ENCODE measurements at places on chromosomes 4 and X.

- DNase-seq = no peak
Measured at GRCh38 chrX:17750436-17750835, 13.1 kb downstream of the SCML1 start.

DNA sequence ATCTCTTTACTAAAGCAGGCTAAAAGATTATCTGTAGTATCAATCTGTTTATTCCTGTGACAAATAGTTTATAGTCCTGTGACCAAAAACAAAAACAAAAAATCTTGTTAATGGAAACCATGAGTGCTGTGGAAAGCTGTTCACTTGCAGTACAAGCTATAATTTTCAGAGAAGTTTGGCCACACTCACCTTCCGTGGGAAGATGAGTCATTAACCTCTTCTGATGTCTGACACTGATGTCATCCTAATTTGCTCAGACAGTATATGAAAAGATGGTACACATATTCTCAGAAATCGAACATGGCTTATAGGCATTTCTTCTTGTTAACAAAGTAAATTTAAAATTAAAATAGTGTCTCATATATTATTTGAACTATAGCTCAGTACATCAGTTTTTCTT is 19.9 kb upstream of the ENPP6 start:
- DNase-seq = no peak

DNA sequence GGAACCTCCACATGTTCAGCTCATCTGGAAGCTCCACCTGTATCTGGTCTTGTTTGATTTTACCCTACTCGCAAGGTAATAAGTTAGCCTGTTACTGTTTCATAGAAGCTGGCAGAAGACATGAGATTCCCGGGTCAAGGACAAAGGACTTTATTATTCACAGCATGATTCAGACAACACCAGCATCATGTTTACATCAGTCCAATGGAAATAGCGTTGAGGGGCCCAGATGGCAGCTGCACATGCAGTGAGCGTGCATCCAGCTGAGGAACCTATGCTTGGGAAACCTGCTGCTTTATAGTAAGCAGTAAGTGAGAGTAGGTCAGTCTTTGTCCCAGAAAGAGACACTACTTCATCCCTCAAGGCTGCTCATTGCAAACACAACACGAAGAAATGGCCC is 19.8 kb downstream of the TSPAN5 start:
- no peak for DNase-seq

DNA sequence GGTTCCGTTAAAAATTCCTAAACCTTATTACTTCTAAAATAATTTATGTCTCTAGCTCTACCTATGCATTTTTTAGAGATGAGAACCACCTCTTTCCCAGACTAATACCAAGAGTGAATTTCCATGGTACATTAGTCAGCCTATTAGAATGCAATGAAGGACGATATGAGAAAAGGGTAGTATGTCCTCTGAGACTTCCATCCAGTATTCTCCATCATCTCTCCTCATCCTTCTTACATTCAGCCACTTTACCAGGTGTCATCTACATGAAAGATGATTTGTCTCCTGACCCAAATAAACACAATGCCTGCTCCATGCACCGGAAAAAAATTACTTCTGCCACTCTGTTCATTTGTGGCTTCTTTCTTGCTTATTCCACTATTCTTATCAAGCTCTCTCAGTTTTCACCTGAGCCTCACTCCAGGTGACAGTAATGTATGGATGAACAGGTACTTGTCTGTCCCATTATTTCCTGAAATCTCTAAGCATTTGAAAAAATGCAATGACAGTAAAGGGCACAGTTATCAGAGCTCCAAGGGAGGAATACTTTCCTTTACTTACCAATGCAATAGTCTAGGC is 97.9 kb downstream of the MAB21L2 start:
- DNase-seq = no peak

GRCh38 chrX:1323315-1323714 is 13.3 kb upstream of the IL3RA start:
- DNase-seq = no peak

DNA sequence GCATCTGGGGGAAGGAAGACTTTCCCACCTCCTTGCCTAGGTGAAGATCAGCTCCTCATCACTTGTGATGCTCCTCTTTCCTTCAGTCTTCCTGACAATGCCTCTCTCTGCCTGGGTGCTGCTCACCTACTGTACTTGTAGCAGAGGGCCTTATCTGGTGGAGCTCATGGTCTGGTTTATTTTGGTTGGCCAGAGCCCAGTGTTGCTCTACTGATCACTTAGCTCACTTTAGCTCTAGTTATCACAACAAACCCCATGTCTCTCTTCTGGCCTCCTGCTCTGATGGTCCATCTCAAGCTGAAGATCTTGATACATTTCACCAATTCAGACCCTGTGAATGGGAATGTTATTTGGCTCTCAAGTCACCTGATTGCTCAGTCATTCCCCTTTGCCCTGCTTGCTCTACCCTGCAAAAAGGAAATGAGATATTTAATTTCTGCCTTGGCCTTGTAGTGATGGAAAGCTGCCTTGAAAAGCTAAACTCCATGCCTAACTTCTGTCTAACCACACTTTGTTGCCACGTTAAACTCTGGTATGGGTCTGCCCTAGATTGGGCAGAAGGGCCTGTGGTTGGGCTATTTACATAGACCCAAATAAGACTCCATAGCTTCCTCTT is 30.3 kb upstream of the ADH1C start:
- DNase-seq = no peak

- no peak for DNase-seq
Measured at GRCh38 chrX:130555341-130555740, 153.6 kb downstream of the RBMX2 start.

- DNase-seq = no peak
Measured at GRCh38 chr4:62495032-62495431, 1294.9 kb downstream of the ADGRL3 start.

- no peak for DNase-seq
Measured at GRCh38 chr4:36771411-36772153, 473.0 kb upstream of the NWD2 start.

- DNase-seq = no peak
Measured at GRCh38 chr4:172630280-172630679, 538.3 kb upstream of the GALNT7 start.
